ENCODE measurements at places on chromosomes 4 and X.

GRCh38 chrX:9927698-9928482, 39.3 kb upstream of the CLDN34 start:
- no peak for DNase-seq

GRCh38 chrX:153829549-153829798, 870 bp downstream of the PDZD4 start:
- DNase-seq = no peak

DNA sequence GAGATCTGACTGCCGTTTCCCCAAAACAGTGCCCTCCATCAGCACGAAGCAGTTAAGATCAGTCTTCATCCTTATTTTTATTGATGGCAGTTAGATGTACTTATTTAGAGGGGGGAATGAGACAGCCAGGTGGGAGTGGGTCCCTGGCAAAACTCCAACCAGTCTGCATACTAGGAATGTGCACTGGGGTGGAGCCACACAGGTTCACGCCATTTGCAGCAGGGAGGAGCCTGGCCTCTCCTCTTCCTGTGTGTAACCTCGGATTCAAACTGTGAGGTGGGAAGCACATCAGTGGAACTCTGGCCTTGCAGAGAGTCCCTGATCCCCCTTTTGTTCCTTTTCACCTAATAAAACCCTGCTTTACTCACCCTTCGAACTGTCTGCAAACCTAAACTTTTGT, 987.7 kb upstream of the GRIA3 start:
- no peak for DNase-seq

GRCh38 chr4:183200453-183200852, 101.4 kb downstream of the WWC2 start:
- DNase-seq = no peak

- DNase-seq = no peak
Measured at GRCh38 chrX:120302434-120302833, 8.8 kb downstream of the TMEM255A start.

DNA sequence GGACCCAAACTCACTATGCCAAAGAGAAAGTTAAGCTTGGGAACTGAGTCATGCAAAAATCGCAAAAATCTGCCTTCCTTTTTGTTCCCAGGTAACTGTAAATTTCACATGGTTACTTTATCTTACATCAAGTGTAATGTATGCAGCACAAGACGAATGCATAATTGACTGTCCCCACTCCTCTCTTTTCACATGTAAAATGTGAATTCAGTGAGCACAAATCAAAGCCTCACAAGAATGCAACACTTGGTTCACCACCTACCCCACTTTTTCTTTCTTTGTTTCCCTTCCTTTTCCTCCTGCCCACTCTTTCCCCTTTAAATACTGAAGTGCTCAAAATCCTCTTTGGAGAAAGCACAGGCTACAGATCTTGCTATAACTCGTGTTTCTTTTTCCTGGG, 53.2 kb downstream of the MAGED4B start:
- DNase-seq = no peak

DNA sequence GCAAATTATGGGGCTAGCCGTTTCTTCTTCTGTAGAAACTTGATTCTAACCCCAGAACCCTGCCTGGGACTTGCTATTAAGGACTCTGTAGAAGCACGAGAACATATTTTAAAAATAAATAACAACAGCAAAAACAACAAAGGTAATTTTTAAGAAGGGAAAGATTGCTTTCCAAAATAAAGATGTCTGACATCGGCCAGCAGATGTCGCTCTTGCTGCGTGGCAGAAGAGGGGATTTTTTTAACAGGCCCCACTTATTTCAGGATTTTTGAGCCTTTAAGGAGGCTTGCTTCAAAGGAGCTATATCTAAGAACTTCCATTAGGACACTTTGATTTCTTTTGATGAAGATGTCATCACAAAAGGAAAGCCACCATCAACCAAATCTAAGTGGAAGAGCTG, 62.8 kb upstream of the EGFL6 start:
- DNase-seq = peak; percentile 5

DNA sequence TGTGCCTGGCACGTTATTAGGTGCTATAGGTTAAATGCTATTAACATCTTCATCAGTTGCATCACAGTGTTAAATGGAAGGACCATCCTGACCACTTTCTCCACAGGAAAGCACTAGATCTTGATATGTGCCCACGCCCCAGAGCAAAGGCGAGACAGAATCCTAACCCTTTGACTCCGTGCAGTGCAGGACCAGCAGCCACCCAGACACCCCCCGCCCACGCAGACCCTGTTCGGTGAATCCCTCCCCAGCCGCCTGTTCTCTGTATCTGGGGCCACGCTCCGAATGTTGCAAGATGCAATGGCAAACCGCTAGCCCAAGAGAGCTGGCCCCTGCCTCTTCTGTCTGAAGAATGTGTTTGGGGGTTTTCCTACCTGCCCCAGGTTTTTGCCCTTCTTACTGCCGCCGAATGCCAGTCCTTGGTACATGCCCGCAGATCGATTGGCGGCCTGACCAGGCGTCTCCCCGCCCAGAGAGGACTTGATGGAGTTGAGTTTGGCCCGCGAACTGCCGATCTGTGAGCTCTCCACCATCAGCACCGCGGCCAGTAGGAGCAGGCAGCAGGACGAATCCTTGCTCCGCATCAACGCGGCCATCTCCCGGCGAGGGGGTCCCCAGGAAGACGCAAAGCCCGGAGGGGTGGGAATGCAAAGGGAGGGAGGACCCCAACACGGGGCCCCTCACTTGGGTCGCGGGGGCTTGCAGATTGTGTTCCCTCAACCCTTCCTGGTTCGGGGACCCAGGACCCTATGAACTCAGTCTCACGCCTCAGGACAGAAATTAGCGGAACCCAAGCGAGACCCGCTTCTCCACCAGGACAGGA, 906 bp downstream of the DKK2 start:
- DNase-seq = peak; percentile 5

DNA sequence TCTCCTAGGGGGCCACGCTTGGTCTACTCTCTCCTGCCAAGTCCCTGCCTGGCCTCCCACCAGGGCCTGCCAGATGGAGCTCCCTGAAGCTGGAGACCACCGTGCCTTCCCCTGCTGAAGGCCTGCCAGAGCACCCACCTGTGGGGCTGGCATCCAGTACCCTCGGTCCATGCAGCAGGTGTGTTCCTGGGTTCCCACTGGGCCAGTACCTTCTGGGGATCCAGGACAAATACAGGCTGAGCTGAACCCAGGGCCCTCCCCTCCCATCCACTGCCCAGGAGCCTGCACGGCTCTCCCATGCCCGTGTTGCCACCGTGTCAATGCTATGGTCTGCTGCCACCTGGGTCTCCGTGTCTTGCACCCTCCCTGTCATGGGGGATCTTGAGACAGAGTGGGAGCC, 68.8 kb downstream of the ABLIM2 start:
- no peak for DNase-seq

- no peak for DNase-seq
Measured at GRCh38 chr4:169933531-169933930, 92.7 kb downstream of the MFAP3L start.

DNA sequence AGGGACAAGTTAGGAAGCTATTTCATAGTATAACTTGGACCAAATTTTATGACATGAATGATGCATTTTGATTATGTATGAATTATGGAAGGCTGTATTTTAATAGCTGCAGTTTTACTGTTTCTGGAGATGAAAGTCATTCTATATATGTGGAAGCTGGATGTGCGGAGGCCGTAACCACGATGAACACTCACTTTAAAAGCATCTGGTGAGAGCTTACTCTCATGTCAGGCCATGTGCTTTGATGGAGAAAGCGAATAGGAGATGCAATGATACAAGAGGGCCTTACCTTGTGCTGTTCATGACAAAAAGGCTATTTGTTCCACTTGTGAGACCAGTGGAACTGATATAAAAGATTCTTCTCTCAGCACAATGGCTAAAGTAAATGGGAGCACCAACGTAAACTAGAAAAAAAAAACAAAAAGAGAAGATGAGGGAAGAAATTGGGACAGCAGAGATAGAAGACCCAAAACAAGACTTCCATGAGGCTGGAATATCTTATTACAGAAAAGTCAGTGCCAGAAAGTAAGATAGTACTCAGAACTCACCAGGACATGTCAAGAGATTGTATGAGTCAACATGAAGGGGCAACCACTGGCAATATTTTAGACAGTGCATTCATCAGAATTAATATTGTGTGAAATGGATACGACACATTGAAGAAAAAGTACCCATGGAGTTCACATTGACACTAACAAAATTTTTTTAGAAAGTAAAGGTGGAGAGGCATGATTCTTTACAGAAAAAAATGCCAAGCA, 63.3 kb upstream of the GAB1 start:
- DNase-seq = no peak

DNA sequence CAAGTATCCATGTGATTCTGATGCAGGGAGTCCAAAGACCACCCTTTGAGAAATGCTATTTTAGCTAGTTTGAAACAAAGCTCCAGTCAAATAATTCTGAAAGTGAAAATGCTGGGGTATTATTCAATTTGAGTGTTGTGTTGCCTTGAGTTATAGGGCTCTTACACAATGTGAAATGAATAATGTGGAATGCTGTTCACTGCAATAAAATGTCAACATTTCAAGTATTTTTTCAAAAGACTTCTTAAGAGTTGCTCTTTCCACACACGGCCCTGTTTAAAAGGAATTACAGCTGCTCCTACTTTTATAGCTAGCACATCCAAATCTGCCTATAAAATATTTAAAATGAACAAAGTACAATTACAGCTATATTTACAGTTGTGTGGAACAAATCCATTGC, 27.5 kb upstream of the PLS3 start:
- no peak for DNase-seq

GRCh38 chr4:77905651-77906263, 43.1 kb downstream of the MRPL1 start:
- no peak for DNase-seq

DNA sequence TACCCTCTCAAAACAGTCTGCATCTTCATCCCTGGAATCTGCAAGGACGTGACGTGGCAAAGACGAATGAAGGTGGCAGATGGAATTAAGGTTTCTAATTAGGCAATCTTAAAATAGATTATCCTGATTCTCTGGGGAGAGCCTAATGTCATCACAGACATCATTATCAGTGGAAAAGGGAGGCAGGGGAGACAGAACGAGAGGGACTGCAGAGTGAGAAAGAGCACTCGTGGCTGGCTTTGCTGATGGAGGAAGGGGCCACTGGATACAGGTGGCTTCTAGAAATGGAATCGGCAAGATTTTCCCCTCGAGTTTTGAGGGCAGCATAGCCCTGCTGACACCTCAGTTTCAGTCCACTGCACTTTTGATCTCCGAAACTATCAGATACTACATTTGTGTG, 110.6 kb downstream of the ASMT start:
- DNase-seq = no peak

- DNase-seq = no peak
Measured at GRCh38 chr4:79991601-79992000, 81.4 kb downstream of the ANTXR2 start.

GRCh38 chr4:16011173-16011572, 48.2 kb upstream of the FGFBP2 start:
- no peak for DNase-seq

DNA sequence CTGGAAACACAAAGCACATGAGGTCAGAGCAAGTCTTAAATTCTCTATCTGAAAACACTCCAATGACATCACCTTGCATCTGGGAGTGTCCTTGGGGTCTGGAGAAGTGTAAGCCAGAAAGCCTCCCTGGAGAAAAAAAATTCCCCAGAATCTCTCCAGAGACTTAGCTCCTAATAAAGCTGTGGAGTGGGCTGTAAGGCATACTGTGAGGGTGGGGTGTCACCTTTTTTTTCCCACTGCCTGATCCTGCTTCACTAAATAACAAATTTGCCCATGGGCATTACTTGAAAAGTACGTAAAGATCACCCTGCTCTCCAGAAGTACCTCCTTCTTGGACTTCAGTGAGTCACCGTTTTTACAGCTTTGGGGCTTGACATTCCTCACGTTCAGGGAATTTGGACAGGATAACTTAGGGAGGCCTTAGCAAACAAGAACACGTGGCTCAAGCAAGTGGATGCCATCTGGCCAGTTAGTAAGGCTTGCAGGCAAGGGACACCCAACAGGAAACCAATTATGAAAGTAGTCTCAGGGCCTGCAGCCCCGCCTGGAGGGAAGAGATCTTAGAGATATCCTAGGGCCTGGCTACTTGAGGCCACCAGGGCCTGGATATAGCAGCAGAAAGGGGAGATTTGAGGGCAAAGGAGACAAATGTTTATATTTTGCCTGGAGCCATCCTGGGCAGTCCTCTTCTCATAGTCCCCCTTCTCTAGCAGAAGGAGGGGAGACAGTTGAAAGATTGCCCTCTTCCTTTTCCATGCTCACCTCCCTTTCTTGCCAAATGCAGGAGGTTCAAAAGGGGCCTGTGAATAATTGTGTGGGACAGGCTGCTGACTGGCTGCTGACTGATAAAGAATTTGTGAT, 60.1 kb upstream of the PLAC1 start:
- DNase-seq = no peak

- DNase-seq = no peak
Measured at GRCh38 chr4:53656421-53656981, 65.2 kb upstream of the LNX1 start.

GRCh38 chr4:158605393-158605792, 66.3 kb downstream of the C4orf46 start:
- DNase-seq = no peak

- no peak for DNase-seq
Measured at GRCh38 chr4:26780539-26780938, 80.1 kb upstream of the STIM2 start.

- DNase-seq = no peak
Measured at GRCh38 chr4:37864786-37865185, 26.1 kb upstream of the TBC1D1 start.

DNA sequence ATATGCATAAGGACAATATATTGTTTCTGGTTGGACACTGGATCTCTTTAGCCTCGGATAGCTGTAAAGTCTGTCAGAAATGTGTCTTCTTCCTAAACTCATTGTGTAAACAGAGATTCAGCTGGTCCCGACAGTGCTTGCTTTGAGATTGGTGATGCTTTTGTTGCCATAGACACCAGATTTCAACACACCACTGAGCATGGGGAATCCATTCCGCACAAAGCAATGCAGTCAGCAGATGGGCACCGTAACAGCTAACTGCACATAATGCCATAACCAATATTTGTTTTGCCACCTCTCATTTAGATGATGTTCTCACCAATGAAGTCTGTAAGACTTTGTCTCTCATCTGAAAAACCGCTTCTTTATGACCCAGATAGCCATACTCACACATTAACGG, 33.3 kb upstream of the FAM47C start:
- DNase-seq = no peak

- DNase-seq = no peak
Measured at GRCh38 chrX:40313269-40313668, 215.5 kb upstream of the BCOR start.

DNA sequence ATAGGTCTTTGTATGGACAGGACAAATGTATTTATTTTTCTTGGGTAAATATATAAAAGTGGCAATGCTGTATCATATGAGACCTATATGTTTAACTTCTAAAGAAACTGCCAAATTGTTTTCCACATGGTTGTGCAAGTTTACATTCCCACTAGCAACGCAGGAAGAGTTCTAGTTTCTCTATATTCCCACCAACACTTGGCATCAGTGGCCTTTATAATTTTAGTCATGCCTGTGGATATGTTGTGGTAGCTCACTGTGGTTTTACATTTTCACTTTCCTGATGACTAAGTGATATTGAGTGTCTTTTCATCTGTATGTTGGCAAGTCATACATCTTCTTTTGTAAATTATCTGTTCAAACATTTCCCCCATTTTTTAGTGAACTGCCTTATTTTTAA, 126.0 kb downstream of the EMCN start:
- DNase-seq = no peak
